ENCODE measurements at places on chromosomes 11 and 22. TPM values are rescaled to one million over a fixed set of nuclear protein-coding genes. Genes with fewer than 3 reads are reported as not detected.

DNA sequence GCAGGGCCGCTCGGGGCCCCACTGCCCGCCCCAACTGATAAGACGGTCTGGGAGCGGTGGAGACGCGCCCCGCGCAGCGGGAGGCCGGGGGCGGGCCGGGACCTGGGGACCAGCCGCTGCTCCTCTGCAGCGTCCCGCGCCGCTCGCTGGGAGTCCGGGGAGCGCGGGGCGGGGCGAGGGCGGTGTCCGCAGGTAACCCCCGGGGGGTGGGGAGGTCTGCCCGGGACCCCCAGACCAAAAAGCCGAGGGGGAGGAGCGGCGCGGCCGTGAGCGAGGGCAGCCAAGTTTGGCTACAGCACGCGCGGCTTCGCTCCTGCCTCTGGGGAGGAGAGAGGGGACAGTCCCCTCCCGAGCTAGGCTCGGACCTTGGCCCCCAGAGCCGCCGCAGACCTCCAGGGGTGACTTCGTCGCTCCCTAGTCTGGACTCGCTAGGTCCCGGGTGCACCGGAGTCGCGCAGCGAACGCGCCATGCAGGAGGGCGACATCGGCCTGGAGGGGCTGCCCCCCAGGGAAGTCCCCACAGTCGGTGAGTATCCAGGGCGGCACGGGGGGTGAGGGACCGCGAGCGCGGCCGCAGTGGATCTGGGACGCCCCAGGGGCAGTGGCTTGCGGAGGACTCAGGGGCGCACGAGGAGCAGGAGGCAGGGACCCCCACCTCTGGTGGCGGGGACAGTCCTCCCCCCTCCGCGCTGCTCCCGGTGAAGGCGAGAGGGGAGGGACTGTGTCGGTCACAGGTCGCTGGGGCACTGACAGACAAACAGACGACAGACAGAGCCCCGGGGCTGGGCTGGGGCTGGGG lies 92.3 kb upstream of the ANO1 start:
- no peak for DNase-seq

- peak; percentile 64 for DNase-seq
Measured at GRCh38 chr22:32880893-32881596, 79.5 kb downstream of the TIMP3 start.

DNA sequence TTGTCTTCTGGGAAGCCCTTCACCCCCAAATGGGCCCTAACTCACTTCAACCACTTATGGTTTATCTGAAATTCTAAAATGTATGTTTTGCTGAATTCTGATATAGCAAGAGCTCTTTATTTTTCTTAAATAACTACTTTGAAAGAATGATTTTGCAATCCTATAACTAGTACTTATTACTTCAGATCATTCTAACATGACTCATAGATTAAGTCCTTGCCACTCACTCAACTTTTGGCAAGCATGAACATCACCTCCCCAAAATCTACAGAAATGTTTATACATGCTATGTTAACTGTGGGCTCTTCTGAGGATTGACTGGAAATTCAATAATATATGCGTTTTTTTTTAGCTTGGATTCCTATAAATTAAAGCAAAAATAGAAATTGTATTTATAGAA lies 367.4 kb upstream of the FAT3 start:
- no peak for DNase-seq

DNA sequence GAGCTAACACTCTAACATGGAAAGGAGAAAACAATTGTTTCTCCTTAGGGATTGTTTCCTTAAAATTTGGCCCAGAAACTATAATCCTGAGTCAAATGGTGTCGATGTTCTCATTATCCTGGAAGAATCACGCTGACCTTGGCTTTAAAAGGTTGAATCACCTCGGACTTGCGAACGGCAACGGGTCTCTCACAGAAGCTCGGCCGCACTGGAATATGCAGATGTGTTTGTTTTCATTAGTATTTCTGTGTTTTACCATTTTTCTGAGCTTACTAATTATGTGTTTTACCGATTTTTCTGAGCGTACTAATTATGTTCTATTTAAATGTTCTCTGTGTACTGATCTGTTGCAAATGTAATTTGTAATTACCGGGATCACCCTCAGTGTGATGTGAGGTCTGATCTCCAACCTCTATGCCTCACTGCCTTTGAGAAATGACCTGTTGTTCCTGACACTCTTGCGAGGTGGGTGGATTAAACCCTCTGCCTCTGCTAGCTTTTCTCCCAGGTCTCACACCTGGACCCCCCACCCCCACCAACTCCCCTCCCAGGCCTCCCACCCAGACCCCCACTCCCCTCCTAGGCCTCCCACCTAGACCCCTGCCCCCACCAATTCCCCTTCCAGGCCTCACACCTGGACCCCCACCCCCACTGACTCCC lies 38.3 kb upstream of the BRSK2 start:
- no peak for DNase-seq

DNA sequence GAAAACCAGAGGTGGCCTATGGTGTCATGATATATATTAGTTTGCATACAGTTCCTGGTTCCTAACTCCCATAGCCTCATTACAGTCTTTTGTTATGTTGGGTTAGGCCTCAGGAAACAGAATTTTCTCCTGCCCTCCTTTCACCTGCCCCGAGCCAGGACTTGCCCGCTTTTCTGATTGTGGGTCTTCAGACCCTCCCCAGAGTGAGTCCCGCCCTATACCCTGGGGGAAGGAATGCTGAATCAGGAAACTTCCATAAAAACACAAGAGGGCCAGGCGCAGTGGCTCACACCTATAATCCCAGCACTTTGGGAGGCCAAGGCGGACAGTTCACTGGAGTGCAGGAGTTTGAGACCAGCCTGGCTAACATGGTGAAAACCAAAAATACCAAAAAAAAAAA lies 70.9 kb downstream of the SLC35F2 start:
- no peak for DNase-seq

DNA sequence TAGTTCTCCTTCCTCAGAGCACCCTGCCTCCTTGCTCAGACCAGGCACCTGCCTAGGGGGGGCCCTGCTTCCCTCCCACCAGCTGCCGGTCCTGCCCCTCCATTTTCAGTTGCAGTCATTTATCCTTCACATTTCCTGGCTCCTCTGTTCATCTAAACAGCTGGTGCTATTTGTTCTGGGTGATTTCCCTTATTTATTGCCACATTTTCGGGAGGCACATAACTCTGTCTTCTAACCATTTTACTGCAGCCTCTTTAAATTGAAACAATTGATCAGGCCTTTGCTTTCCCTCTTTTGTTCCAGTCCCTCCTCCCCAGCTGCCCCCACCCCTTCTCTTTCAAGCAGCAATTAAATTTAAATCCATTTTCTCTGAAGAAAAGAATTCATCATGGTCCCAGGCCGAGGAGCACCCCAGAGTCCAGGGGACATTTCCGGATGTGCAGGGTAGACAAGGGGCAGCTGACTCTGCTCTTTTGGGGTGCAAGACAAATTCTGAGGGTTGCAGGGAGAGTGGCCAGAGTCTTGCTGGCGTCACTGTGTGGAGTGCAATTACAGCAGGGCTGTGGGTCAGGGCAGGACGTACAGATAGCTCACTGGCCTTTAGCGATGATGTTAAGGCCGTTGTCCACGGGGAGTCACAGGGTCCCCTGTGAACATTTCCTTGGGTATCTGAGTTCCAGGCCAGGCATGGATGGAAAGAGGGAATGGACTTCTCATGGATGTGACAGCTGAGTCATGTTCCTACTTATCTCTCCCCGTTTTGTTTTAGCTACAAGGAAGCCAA lies 476.4 kb downstream of the TBC1D22A start:
- DNase-seq: no peak

GRCh38 chr11:121337078-121337477 lies 44.5 kb downstream of the SC5D start:
- no peak for DNase-seq

GRCh38 chr11:2074266-2074825 lies 64.8 kb downstream of the IGF2 start:
- DNase-seq: no peak

DNA sequence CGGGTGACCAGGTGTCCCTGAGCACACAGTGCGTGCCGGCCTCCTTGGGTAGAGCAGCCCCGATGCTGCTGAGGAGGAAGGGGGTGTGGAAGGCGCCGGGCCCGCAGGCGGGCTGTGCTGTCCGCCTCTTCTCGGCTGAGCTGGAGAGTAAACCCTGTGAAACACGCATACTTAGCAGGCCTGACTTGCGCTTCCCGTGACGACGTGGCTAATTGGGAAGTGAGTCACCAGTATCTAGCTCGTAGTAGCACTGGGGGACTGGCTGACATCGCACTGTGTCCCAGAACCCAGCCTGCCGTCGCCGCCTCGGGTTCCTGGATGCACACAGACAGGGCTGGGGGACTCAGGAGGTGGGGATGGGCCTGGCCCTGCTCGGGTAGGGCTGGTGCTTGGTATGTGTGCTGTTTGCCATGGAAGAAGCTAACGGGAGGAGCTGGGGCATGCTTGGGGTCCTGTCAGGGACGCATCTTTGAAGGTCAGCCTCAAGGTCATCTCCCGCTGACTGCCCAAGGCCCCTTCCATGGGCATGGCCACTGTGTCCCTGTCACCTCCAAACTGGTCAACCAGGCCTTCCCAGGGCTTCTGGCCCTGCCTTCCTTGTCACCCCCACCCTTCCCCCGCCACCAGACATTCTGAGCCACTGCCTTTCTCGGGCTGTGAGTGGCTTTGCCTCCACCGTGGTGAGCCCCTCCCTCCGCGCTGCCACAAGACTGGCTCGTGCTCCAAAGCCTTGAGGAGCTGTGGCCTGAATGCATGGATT lies 1327.0 kb downstream of the BRD1 start:
- DNase-seq: peak; percentile 41

DNA sequence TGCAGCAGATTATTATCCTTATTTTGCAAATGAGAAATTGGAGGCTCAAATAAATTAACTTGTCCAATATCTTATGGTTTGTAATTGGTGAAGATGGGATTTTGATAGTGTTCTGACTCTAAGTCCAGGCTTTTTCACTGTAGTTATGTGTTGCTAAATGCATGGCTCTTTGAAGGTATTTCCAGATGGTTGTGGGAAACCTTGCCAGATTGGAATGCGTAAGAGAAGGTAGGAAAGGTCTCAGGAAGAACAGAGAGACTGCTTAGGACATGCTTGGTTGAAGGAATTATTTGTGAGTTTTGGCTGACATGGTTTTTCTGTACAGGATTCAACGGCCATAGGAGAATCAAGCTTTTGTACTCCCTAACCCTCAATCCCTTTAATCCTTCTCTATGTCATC lies 108.6 kb downstream of the STIM1 start:
- DNase-seq: no peak

DNA sequence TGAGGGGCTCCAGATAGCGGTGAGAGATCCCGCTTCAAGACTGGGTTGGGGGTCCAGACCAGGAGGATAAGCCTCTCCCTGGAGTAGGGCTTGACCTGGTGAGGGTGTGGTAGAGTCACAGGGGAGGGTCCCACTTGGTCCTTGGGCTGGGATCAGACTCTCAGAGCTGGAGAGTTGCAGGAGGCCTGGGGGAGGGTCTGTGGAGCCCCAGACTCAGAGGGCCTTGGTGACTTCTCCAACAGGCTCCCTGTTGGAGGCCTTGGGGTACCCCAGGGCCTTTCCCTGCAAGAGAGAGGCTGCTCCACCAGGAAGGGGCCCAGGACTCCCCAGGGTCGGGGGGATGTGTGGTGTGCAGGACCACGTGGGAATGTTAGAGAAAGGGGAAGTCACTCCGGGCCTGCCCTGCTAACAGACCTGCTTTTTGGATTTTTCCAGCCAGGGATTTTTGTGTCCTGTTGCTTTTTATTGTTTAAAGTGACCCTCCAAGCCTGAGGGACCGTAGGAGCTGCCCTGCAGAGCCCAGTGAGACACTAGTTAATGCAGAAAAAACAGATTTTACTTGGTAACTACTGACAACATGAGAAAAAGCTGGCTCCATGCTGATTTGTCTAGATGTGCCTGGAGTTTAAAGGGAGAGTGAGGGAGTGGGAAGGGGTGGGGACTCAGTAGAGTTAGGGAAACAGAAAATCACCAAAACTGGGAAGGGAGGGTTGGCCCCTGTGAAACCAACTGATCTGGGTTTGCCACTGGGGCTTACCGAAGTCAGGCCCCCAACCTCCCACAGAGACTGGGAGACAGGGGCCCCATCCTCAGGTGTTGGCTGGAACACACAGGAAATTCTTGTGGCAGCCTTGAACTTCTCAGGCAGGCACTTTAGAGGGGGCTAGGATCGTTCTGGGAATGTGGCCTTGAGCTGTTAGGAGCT lies 801 bp upstream of the TXNRD2 start:
- DNase-seq: peak; percentile 67

DNA sequence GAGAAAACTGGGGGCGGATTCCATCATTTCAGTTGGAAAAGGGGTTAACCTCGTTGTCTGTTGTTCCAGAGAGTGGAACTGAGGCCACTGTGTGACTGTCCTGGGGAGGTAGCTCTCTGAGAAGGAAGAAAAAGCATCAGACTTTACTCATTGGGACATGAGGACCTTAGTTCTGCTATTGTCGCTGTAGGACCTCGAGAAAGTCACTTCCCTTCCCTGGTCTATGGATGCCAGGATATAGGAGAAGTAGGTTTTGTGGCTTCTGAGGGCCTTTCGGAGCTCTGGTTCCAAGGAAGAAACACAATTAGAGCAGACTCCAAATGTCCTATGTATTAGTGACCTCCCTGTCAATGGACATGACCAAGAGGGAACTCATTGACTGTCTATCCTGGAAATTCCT lies 6.2 kb downstream of the MYO18B start:
- no peak for DNase-seq

DNA sequence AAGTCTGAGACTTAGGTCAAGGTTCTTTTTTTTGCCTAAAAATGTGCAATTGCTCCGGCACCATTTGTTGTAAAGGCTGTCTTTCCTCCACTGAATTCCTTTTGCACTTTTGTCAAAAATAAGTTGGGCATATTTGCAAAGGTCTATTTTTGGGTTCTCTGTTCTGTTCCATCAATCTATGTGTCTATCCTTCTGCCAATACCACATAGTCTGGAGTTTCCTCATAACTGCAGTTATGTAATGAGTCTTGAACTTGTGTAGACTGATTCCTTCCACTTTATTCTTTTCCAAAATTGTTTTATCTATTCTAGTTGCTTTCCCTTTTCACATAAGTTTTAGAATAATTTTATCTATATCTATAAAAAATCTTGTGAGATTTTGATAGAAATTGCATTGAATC lies 6.7 kb downstream of the KCNJ5 start:
- no peak for DNase-seq

DNA sequence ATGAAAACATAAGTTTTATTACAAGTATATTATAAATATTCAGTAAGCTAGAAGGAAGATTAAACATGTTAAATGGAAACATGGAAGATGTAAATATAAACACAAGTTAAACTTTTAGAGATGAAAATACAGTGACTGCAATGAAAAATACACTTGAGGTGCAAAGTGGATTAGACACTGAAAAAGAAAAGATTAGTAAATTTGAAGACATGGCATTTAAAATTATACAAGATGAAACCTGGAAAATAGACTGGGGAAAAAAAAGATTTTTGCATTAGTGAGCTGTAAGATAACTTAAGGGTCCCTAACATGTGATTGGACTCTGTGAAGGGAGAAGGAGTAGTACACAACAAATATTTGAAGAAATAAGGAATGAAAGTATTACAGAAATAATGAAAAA lies 33.3 kb downstream of the ELP4 start:
- DNase-seq: no peak

- DNase-seq: no peak
Measured at GRCh38 chr11:99015634-99016454, 4.9 kb upstream of the CNTN5 start.

LRRN4CL gene
- total RNA-seq: 3.4 TPM

PDHX gene
- 39.1 TPM for total RNA-seq

LGR4 gene
- total RNA-seq: 7.5 TPM

NELL1 gene
- total RNA-seq: 0.15 TPM

OR2AG2 gene
- total RNA-seq: 0.09 TPM

GSTP1 gene
- total RNA-seq: 677 TPM

PLAAT2 gene
- total RNA-seq: 2.9 TPM

BTBD10 gene
- total RNA-seq: 25.1 TPM

CCDC117 gene
- 21.4 TPM for total RNA-seq

NXPE1 gene
- total RNA-seq: not detected

Data from lower lobe of right lung (tissue), 2 donors.